ENCODE measurements at places on chromosomes 11 and 22.

- DNase-seq = no peak
Observed at GRCh38 chr22:39666926-39667325, 96.4 kb downstream of the CACNA1I start.

GRCh38 chr22:47029244-47030074 is 267.0 kb downstream of the TBC1D22A start:
- no peak for DNase-seq

- no peak for DNase-seq
Observed at GRCh38 chr11:72301486-72301885, 57.5 kb upstream of the PHOX2A start.

GRCh38 chr11:41826085-41826484 is 366.6 kb upstream of the LRRC4C start:
- DNase-seq = no peak

- peak; percentile 74 for DNase-seq
Observed at GRCh38 chr22:44664149-44664548, 37.9 kb upstream of the PRR5 start.

DNA sequence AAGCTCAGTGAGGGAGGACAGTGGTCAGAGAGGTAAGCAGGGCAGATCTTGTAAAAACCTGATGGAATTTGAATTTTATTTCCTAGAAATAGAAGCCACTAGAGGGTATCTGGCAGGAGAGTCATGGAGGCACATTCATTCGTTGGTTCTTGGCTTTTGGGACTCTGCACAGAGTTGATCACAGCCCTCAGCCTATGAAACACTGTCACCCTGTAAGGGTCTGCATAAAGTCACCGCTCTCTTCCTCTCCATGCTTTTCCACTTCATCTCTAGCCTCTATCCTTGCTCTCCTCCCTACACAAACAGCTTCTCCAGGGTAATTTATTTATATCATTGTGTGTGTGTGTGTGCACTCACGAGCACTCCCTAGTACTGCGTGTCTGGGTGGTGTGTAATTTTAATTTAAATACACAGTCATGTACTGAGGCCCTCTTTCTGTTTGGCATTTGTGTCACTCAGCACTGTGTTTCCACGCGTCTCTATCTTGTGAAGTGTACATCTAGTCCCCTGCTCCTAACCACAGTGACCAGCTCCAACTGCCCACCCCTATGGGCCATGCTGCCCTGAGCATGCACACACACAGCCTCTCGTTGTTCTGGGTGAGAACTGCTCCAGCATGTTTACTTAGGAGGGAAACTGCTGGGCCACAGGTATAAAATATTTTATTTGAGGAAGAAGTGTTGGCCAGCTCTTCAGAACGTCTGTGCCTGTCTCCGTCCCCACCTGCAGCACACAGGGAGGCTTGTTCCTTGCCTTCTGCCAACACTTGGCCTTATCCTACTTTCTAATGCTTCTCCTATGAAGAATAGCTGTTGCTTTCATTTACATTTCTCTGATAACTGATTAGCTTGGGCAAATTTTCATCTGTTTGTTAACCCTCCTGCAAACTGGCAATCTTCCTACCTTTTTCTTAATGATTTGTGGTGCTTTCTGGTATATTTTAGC is 4.5 kb downstream of the KCNQ1OT1 start:
- no peak for DNase-seq

DNA sequence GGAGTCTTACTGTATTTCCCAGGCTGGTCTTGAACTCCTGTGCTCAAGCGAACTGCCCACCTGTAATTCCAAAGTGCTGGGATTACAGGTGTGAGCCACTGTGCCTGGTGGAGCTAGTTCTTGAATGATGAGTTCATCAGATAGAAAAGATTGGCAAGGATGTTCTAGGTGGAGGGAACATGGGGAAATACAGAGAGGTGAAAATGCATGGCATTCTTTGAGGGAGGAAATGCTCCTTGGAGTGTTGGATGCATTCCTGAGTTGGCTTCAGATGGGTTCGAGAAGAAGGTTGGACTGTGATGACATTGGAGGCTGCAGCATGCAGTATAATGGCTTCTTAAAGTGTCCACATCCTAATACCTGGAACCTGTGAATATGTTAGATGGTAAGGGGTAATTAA is 4.4 kb downstream of the DDX10 start:
- DNase-seq = no peak

DNA sequence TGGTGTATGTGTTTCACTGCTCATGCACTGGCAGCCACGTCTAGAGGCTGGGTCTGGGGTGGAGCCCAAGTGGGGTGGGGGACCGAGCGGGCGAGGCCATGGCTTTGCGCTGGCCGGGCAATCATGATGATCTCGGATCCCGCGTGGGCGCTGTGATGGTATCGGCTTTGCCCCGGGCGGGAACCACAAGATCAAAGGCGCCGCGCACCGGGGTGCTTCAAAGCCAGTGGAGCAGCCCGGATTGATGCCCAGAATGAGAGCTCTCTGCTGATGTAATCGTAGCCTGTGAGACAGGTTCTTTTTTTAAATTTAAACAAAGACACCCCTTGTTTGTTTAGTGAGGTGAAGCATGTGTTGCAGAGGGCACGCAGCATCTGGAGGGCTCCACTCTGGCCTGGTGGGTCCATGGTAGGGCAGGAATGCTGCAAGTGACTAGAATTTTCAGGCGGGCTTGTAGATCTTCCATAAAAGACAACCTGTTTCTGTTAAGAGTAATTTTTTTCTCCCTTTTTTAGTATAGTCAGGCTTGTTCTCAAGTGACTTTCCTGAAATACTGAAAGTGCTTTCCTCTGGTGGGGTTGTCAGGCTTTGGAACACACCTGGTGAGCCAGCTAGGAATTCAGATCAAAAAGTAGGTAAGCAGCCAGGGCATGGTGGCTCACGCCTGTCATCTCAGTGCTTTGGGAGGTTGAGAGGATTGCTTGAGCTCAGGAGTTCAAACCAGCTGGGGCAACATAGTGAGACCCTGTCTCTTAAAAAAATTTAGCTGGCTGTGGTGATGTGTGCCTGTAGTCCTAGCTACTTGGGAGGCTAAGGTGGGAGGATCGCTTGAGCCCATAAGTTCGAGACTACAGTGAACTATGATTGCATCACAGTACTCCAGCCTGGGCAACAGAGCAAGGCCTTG is 40.7 kb downstream of the ZNRF3 start:
- DNase-seq = no peak

DNA sequence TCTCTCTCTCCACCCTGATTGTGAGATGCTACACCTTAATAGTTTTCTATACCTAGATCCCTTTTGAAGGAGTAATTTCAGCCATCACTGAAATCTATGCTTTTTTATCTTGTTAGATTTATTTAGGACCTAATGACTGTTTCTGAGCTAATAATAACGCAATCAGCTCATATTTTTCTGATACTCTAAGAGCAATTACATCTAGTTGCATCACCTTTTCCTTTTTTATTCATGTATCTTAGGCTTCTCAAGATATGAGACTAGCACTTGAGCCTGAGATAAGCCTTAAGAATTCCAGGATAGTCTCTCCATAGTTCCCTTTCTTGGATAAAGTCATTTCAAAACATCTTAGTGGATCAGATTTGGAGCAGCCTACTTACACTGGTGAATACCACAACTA is 25.1 kb upstream of the CAVIN3 start:
- DNase-seq = no peak

DNA sequence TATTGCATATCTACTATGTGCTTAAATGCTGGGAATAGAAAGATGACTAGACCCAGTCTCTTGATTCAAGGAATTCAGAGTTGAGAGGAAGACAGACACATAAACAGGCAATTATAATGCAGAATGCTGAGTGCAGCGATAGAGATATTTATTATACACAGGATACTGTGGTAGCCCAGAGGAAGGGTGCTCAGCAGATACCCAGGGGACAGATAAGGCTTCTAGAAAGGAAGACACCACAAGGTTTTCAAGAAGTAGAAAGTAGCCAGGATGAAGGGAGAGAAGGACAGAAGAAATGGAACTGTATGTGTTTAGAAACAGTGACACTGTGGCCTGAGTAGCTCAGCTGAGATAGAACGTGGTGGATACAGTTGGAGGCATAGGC is 79.4 kb upstream of the NNMT start:
- DNase-seq = peak; percentile 87

DNA sequence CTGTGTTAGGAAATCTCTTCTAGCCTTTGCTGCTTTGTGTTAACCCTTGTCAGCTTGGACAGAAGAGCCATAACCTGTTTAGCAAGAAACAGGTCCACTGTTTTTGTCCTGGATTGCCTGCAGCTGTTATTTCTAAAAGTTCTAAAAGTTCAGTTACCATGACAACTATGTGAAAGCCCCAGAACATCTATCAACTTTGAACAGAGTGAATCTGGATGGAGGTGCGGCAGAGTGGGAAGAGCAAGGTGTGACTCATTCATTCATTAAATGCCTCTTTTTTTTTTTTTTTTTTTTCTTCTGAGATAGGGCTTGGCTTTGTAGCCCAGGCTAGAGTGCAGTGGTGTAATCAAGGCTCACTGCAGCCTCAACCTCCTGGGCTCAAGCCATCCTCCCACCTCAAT is 50.5 kb downstream of the RBX1 start:
- no peak for DNase-seq

DNA sequence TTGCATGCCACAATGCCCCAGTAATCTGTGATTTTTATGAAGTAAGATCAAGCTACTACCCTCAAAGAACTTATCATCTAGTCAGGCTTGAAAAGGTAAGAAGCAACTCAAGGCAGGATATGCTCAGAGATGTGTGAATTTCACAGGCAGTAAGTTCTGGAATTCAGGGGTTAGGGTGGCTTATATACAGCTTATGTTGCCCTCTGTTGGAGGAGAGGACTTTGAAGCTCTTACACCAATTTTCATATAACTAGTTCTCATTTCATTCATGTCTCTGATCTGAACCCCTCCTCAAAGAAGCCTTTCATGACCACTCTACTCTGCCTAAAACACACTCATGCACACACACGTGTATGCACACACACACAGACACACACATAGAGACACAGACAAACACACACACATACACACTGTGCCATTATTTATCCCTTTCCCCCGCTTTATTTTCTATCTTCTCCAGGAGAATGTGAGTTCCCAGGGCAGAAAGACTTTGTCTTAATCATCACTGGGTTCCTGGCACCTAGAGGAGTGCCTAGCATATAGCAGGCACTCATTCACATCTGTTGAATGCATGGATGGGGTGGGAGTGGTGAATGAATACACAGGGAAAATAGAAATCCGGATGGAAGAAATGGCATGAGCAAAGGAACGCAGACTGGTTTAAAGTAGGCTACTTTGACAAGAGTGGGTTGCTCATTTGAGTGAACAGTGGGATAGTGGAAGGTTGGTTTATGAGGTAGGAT is 220.7 kb upstream of the ZBED5 start:
- DNase-seq = peak; percentile 4

DNA sequence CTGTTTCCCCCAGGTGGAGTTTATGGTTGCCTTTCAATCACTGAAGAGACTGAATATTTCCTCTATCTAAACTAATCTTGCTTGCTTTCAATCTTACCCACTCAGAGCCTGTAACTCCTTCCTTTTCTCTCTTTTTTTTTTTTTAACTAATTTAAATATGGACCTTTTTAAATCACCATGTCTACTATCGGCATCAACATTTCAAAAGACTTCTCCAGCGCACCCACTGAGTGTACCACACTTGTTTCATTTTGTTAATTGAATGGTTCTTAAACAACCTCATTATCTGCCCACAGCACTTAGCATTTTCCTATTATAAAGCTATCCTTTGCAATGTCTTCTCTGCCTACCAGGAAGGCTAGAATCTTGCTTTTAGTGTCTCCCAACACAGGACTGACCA is 1212.5 kb downstream of the LRRC4C start:
- no peak for DNase-seq

GRCh38 chr11:37907436-37908218 is 1309.6 kb upstream of the RAG2 start:
- no peak for DNase-seq

DNA sequence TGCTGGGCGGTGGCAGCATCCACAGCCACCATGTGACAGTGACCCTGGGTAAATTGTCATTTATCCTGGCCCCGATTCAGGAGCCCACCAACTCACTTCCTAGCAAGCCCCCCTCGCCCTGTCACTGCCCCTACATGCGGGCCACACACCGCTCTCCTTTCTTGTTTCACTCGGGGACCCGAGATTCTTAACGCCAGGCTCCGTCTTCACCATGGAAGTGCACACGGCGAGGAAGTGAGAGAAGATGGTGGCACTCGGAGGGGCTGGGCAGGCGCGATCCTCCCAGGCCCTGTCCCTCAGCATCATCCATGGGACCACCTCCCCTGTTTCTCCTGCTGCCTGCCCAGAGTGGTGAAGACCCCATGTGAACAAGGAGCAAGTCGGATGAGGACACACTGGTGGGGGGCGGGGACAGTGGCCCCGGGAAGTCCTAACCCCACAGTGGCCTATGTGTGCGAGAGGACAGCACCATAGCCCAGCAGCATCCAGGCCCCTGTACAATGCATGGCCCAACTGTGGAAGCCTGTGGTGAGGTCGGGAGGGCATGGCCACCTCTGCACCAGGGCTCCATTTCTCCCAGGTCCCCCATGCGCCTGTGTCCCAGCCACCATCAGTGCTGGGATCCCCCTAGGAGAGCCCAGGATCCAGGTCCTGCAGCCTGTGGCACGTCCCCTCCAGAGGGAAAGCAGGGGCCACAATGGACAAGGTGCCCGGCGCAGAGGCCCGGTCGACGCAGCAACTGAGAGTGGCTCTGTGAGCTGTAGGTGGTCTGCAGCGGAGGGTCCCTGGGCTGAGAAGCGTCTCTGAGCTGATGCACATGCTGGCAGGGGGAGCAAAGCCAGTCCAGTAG is 262.8 kb downstream of the BRD1 start:
- no peak for DNase-seq

DNA sequence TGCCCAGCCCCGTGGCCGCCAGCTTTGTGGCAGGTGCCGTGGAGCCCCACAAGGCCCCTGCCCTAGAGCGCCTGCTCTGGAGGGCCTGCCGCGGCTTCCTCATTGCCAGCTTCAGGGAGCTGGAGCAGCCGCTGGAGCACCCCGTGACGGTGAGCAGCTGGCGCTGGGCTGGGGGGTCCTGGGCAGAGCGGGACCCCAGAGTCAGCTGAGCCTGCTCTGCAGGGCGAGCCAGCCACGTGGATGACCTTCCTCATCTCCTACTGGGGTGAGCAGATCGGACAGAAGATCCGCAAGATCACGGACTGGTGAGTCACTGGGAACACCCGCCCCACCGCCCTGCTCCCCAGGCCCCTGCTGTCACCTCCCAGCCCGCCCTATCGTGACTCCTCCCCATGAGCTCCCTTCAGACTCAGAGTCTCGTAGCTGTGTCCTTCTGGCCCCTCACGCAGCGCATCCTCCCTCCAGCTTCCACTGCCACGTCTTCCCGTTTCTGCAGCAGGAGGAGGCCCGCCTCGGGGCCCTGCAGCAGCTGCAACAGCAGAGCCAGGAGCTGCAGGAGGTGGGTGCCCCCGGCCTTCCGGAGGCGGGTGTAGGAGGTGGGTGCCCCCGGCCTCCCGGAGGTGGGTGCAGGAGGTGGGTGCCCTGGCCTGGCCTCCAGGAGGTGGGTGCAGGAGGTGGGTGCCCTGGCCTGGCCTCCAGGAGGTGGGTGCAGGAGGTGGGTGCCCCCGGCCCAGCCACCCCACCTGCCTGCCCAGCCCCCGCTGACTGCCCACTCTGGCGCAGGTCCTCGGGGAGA is 4.7 kb downstream of the TCIRG1 start:
- peak; percentile 68 for DNase-seq

DNA sequence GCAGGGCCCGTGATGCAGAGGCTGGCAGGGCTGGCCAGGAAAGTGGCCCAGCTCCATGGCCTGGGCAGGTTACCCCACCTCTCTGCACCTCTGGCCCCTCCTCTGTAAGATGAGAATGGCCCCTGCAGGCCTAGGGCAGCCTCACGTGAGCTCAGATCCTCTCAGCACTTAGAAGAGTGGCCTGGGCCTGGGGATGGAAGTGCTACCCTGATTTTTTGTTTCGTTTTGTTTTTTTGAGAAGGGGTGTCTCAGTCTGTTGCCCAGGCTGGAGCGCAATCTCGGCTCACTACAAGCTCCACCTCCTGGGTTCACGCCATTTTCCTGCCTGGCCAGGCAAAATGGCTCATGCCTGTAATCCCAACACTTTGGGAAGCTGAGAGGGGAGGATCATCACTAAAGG is 982 bp downstream of the APOBEC3H start:
- DNase-seq = no peak

Measured in hematopoietic multipotent progenitor cell treated with erythropoietin and hydrocortisone succinate and interleukin-3 and kit ligand, for 6 days (in vitro differentiated cells).